ENCODE measurements at places on chromosomes 11 and 22. TPM values are rescaled to one million over a fixed set of nuclear protein-coding genes. Genes with fewer than 3 reads are reported as not detected.

GRCh38 chr22:22022255-22022840 lies 39.8 kb upstream of the TOP3B start:
- no peak for DNase-seq

Gene MRPL11
- polyA plus RNA-seq: 41.0 TPM

Gene LARGE2
- polyA plus RNA-seq: 0.19 TPM

Gene FADS2
- polyA plus RNA-seq: 452 TPM

Gene POGLUT3
- polyA plus RNA-seq: 17.5 TPM

- no peak for DNase-seq
These were observed 253.1 kb upstream of the B3GAT1 start for GRCh38 chr11:134665188-134665535.

GRCh38 chr22:38760477-38761201 lies 4.8 kb upstream of the SUN2 start:
- DNase-seq: no peak

DNA sequence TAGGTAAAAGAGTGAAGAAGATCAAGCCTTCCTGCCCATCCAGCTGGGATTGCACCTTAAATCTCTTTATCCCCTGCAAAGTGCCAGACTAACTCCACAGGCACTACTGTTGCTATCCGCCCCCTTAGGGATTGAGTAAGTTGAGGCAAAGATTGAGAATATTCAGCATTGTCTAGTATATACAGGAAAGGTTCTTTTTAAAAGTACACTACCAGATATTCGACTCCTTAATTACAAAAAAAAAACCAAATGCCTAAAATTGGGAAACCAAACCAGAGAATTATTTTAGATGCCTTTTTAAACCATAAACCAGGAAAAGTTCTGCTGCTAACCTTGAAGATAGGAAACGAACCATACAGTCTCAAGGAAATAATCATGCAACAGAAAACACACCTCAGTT lies 11.5 kb downstream of the SERPIND1 start:
- no peak for DNase-seq

DNA sequence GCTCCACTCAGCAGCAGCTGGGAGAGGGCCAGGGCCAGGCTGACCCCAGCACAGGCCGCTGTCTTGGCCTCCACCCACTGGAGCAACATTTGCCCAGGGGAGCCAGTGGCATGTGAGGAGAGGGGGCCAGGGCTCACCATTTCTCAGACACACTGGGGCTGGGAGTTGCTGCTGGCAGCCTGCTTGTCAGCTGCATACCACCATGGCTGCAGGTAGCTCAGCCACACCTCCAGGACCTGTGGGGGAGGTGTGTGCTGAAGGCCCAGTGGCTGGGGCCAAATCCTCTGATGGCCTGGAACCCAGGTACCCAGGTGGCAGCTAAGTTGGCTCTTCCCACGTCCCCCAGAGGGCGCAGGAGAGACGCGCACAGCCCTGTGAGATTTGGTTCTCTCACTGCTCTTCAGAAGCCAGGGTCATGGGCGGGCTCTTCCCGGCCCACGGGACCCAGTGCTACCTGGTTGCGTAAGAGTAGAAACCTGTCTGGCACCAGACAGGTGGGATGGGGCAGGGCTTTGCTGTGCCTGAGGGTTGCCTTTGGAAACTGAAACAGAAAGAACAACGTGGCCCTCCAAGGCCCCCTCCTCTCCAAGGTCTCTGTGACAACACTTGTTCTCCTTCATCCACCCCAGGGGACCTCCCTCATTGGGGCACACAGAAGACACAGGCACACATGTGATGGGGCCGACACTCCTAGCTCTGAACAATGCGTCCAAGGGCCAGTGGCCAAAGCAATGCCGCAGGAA lies 98.8 kb downstream of the MED15 start:
- no peak for DNase-seq

Gene COPB1
- polyA plus RNA-seq: 77.6 TPM

Gene MMP10
- not detected for polyA plus RNA-seq

Gene THY1
- polyA plus RNA-seq: 269 TPM

GRCh38 chr22:46568102-46568809 lies 30.8 kb upstream of the CELSR1 start:
- DNase-seq: no peak

DNA sequence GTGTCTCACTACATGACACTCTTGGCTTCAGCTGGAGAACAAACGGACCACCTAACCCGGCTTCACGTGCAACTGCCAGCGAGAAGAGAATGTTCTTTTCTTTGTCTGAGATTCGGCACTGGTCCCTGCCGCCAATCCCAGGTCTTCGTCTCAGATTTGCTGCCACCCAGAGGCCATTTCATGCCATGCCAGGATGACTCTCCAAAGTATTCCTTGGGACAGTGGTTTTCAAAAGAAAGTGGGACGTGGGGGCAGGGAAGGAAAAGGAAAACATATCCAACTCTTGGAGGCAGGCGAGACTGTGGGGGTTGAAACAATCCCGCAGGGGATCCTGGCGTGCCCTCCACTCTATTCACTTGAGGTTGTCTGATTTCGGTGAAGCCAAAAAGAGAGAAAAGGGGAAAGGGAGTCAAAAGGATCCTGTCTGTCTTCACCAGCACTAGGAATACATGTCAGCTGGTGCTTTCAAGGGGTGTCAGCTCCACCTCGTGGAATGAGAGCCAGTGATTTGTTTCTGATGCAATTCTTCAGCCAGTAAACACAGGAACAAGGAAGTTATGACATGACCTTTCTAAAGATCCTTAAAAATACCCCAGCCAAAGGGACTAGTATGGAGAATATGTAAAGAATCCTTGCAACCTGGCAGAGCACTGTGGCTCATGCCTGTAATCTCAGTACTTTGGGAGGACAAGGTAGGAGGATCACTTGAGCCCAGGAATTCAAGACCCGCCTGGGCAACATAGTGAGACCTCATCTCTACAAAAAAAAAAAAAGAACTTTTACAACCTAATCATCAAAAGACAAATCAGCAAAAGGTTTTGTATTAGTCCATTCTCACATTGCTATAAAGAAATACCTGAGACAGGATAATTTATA lies 41.0 kb upstream of the APLNR start:
- DNase-seq: peak; percentile 92

Gene OR4A16
- polyA plus RNA-seq: not detected

GRCh38 chr11:2351701-2352100 lies 25.4 kb upstream of the CD81 start:
- no peak for DNase-seq

Gene SGSM1
- polyA plus RNA-seq: 15.5 TPM

GRCh38 chr11:123753110-123753509 lies 1.2 kb downstream of the OR6X1 start:
- DNase-seq: no peak

DNA sequence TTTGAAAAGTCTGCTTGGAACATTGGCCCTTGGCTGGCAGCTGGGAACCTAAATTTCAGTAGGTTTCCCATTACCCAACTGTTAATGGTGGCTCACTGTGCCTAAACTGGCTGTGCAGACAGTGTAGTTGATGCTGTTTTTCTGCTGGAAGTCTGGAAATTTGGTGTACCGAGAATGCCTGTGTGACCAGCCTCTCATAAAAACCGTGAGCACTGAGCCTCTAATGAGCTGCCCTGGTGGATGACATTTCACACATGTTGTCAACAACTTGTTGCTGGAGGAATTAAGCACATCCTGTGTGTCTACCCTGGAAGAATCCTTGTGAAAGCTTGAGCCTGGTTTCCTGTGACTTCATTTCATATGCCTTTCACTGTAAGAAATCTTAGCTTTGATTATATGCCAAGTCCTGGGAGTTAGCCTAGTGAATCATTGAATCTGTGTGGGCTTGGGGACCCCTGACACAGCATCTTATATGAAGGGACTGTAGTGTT lies 131.1 kb downstream of the LDLRAD3 start:
- no peak for DNase-seq

DNA sequence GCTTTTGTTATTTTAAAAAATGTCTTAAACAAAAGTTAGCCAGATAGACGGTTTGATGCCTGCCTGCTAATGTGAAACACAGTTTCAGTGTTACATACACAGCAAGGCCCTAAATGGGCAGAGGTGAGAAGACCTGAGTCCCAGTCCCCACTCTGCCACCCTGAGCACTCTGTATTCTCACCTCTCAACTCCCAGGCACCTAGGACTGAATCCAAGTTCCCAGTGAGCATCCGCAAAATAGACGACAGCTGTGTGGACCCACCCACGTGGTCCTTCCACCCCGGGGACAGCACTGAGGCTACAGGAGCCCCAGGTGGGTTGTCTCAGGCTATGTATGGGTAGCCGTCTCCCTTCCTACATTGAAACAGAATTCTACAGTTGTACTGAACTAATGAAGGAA lies 111.5 kb downstream of the RPL27A start:
- no peak for DNase-seq

Gene IL18
- 5.8 TPM for polyA plus RNA-seq

All from spinal cord (tissue), 10 donors.